Amygdala (tissue), 56 donors: ENCODE measurements at places on chromosomes 3 and 15.

GRCh38 chr3:122695927-122696561 lies 15.4 kb downstream of the PARP14 start:
- DNase-seq: no peak

GRCh38 chr3:5093731-5094130 lies 28.4 kb upstream of the ARL8B start:
- DNase-seq: no peak

DNA sequence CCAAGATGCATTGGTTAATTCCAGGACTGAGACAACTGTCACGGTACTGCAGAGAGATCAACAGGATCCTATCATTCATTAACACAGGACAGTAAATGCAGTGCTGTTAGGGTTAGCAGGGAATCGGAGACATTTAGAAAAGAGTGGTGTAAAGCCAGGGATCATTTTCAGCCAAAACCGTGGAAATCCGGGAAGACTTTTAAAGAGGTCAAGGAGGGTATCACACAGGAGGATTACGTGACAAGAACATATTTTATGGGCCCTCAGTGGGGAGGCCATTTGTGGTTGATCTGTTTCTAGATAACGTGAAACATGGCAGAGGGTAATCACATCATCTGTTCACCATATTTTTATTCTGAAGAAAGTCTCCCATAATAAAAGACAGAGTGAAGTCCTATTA lies 216.1 kb downstream of the PTPRG start:
- DNase-seq: no peak

DNA sequence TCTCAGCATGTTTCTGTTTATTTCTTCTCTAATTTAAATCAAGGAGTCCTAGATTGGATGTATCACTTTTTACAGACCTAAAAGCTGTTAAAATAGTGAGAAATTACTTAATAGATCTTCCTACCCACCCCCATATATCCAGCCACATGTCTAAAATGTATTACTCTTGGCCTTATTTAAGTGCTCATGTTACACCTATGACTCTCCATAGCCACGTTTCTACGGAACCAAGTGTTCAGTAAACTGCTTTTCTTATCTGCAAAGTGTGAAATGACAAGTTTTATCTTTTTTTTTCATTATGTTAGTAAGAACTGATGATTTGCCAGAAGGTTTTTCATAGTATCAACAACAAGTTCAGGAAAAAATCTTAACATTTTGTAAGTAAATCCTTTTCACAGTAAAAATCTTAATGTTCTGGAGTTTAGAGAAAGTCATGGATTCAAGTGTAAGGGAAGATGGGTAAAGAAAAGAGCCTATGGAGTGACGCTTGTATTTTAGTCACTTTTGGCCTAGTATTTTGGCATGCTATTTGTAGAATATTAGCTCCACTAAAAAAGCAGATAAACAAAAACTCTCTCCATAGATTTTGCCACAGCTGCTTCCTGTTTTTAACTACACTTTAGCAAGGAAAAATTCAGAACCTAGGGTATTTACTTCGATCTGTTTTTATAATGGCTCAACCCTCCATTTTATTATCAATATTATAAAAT lies 41.2 kb upstream of the IGSF10 start:
- no peak for DNase-seq

DNA sequence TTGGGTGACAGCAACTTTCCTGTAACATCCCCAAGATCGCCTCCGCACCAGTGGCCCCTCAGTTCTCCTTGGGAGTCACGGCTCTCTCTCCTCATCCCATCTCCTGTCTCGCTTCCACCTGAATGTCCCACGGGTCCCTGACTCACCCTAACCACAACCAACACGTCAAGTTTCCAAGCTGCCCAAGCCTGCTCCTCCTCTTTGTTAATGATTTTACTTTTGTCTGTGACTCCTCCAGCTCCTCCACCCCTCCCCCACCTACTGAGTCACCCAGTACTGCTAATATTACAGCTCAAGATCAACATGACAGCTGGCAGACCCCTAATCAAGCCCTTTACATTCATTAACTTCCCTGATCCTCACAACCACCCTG lies 39.3 kb downstream of the BDH1 start:
- no peak for DNase-seq

DNA sequence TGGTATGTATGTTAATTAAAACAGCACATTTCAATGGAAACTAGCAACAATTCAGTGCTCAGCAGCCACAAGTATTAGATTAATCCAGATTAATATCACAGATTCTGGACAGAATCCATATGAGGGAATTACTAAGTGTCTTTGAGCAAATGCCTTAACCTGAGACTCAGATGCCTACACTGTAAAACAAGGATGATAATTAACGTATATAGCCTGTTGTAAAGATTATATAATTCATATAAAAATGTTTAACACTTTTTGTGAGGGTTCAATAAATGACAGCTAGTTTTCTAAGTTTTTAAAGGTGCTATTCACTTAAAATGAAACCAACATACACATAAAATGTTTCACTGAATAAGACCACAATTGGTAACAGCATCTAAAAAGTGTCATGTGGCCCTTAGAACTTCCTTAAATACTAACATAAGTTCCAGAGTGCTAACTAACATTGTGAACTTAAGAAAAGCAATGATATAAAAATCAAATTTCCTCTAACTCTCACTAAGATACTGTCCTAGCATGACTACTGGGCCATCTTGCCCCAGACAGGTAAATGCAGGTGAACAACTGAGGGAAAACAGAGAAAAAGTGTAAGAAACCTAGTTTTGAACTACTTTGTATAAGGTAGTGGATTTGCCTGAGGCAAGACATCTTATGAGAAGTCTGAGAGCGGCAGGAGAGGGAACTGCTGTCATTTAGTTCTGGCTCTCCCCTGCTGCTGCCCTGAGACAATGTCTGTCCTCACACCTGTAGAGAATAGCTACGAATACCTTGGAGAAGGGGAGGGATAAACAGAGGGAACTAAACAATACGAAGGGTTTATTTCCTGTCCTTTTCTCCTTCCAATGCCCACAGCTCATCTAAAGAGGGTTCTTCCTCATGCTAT lies 151.3 kb downstream of the ADAM10 start:
- DNase-seq: no peak

DNA sequence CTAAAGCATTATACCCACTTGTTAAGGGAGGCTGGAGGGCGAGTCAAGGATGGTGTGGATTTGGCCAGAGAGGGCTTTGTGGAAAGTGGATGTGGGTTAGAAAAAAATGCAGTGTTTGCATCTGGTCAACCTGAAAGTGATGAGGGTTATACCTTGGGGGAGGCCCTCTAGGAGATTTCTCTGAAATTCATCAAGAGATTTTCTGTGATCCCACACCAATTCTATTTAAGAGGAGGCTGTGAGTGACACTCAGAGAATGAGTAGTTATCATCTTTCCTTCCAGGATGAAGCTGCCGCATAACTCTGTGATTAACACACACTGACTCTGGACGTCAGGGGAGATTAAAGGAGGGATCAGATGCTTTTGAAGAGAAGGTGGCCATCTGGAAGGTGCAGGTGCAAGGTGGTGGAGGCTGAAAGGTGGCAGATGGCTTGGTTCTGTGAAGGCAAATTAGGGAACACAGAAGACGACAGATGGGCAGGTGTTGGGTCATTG lies 54.8 kb downstream of the ANAPC13 start:
- DNase-seq: no peak

DNA sequence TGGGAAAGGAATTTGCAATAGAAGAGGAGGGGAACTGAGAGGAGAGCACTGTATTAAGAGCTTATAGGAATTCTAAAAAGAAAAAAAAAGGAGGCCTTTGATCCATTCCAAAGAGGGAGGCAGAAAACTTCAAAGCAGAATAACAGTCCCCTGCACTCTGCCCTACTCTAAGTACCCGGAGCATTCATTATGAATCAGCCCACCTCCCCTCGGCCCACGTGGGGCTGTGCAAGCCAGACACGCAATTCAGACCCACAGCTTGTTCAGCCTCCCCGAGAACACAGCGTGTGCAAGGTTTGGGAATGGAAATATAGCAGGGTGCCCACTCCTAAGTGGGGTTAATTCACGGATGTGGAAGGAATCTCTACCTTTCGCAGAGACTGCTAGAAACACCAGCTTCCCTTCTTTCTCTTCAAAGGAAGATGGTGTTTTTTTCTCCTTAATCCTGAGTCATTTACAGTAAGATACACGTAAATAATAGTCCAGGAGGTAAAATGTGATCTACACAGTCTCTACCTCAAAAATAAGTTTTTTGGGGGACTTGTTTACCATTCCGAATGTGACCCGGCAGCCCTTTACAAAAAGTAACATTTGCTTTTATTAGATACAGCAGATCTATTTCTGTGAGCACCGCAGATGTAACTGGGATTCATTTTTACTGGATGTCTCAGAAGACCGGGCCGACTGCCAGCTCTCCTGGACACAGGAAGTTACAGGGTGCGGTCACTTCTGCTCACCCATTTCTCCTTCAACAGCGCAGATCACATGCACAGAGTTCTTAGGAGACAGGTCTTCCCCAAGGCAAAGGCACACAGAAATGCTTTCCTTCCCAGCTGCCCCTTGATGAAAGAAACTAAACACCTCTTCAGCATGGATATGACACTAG lies 768.5 kb upstream of the CFAP20DC start:
- no peak for DNase-seq

DNA sequence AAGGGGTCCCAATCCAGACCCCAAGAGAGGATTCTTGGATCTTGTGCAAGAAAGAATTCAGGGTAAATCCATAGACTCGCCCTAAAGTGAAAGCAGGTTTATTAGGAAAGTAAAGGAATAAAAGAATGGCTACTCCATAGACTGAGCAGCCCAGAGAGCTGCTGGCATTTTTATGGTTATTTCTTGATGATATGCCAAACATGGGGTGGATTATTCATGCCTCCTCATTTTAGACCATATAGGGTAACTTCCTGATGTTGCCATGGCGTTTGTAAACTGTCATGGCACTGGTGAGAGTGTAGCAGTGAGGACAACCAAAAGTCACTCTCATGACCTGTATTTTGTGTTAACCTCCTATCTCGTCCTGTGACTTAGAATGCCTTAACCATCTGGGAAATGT lies 142.2 kb downstream of the DOCK3 start:
- no peak for DNase-seq

GRCh38 chr15:93495799-93496637 lies 407.0 kb upstream of the RGMA start:
- no peak for DNase-seq

GRCh38 chr3:81684751-81685395 lies 76.6 kb downstream of the GBE1 start:
- no peak for DNase-seq

GRCh38 chr3:149273096-149273751 lies 51.6 kb upstream of the CP start:
- DNase-seq: no peak
